ENCODE measurements at places on chromosomes 3 and 15.

DNA sequence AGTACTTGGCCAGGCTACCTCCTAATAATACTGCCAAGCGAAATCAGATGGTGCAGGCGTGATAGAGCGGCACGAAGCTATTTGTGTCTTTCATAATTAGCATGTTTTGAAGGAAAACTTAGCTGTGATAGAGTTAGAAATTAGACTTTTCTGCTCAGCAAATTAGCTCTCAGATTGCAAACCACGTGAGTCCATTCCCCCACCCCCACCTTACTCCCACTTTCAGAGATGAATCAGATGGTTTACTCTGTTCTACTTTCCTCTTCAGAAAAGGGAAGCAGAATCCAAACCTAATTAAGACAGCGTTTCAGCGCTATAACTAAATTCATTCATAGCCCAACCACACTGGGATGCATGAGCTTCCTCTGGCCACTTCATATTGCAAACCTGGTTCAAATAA, 214.6 kb downstream of the SLCO3A1 start:
- DNase-seq = no peak

DNA sequence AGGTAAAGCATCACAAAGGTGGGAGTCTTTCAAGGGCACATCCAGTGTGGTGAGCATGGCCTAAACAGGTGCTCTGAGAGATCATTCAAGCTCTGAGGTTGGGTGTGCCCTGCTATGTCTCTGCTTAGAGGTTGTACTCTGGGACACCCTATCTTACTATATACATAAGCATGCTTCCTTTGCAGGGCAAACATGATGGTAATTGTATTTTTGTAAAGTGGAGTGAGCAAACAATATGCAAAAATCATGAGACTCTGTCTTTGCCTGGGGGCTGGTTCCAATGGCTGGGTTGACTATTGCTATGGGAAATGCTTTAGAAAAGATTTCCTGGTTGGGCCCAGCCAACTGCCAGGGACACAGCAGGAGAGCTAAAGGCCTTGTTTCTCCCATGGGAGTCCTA, 315.1 kb upstream of the TLE3 start:
- no peak for DNase-seq

DNA sequence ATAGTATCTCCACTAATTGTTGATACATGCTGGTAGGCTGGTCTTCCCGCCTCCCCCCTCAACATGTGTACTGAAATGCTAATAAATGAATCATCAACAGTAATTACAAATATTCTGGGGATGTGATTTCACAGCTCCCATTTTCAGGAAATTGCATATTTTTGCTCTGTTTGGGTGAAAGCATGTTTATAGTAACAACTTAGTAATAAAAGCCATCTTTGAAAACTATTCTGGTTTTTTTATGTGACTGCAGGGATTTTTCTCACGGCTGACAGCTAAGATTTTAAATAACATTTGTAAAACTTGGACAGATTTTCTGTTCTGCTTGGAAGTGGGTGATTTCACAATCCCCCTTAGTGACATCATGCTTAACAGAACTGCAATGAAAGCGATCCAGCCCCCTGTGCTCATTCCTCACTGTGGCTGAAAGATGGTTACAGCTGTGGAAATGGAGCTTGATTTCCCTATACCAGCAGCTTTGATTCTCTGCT, 25.6 kb upstream of the FAM174B start:
- no peak for DNase-seq

- DNase-seq = peak; percentile 45
Measured at GRCh38 chr15:89496155-89497098, at the start of gene RHCG. RHCG (minus strand) TSS chr15:89496583; CDS start chr15:89496544, 39 bp downstream.

- no peak for DNase-seq
Measured at GRCh38 chr3:73575953-73576352, 48.8 kb downstream of the PDZRN3 start.

- DNase-seq = no peak
Measured at GRCh38 chr3:177689869-177690268, 492.6 kb upstream of the TBL1XR1 start.

GRCh38 chr15:26929588-26929987, 41.4 kb upstream of the GABRG3 start:
- DNase-seq = no peak

- no peak for DNase-seq
Measured at GRCh38 chr3:27720899-27721716, 1.0 kb downstream of the EOMES start.

DNA sequence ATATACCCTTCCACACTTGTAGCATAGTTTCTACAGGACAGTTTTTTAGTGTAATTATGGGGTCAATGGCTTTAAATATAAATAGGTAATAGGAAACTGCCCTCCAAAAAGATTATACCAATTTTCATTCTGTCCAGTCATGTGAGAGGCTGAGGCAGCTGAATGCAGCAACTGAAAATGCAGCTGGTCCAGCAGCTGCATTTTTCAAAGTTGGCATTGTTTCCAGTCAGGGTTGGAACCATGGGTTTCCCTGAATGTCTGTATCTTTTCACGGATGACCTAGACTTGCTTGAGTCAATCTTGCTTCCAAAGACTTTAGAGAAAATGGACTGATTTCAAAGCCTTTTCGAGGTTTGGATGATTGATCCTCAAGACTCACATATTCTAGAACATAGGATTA, 9.9 kb upstream of the KNL1 start:
- no peak for DNase-seq

- DNase-seq = no peak
Measured at GRCh38 chr3:134685929-134686802, 35.3 kb upstream of the KY start.

DNA sequence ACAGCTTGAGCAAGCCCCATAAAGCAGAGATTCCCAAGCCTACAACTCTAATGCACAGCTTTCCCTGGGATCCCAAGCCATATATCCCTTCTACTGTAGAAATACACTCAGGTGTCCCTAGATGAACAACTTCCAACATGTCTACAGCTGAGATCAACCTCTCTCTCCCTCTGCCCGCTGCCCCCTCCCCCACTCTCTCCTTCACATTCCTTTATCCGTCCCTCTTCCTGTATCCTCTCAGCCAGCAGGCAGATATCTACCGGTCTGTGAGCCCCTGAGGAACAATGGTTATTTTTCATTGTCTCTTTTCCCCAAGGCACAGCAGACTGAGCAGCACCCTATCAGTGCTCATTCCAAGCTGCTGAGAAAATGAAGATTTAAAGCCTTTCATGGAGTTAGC, 138.6 kb downstream of the SUCLG2 start:
- DNase-seq = no peak

GRCh38 chr3:57423335-57423734, 120.8 kb downstream of the DNAH12 start:
- no peak for DNase-seq

DNA sequence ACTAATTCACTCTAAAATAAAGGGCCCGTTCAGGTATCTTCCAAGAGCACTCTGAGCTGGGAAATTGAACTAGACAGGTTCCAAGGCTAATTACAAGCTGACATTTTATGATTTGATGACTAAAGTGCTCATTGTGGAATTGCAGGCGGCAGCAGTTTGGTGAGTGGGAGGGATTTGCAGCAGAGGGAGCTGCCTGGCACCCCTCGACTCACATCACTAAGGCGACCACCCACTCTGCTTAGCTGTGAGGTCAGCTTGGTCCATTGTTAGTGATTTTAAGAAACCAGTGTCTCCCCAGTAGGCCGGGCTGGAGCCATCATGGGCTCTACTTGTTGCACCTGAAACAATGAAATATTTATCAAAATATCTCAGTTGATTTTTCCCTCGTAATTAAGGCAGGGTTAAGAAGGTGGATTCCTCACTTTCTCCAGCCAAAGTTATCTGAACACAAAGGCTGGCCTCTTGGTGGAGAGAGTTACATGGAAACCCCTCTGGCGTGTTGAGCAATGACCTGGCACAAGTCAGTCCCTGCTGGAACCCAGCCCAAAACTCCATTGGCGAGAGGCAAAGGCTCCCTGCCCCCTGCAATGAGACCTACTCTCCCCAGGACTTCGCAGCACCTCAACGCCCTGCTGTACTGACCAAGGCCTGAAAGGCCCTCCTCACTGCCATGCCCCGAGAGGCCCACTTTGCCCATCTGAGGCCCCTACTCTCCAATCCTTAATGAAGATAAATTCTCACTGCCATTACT, 65.0 kb upstream of the ATP2B2 start:
- DNase-seq = no peak

DNA sequence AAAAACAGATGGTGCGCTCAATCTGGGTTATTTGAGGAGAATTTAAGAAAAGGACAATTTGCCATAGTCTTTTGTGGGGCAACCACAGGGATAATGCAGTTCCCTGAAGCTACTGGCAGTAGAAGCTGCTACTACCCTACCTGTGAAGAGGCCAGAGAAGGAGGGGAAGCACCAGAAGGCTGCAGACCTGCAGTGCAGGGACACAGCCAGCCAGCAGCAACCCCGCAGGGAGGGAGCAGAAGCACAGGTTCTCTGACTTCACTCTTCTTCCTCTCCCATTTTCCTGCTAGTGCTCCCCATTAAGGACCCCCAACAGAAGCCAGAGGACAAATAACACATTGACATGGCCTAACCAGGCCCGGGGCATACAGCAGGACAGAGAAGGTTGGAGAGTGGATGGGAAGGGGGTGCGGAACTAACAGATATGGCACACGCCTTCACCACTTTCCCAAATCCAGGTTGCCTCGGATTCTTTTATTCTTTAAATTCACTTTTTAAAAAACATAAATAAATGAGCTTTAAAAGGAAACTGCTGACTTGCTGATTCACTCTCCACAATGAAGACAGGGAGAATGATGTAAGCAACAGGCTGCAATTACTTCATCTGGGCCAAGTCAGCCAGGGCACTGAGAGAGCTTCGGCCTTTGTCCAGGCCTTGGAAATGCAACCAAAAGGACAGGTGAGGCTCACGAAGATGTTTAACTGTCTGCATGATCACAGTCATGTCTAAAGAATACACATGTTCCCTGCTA, 30.1 kb downstream of the POPDC2 start:
- no peak for DNase-seq

DNA sequence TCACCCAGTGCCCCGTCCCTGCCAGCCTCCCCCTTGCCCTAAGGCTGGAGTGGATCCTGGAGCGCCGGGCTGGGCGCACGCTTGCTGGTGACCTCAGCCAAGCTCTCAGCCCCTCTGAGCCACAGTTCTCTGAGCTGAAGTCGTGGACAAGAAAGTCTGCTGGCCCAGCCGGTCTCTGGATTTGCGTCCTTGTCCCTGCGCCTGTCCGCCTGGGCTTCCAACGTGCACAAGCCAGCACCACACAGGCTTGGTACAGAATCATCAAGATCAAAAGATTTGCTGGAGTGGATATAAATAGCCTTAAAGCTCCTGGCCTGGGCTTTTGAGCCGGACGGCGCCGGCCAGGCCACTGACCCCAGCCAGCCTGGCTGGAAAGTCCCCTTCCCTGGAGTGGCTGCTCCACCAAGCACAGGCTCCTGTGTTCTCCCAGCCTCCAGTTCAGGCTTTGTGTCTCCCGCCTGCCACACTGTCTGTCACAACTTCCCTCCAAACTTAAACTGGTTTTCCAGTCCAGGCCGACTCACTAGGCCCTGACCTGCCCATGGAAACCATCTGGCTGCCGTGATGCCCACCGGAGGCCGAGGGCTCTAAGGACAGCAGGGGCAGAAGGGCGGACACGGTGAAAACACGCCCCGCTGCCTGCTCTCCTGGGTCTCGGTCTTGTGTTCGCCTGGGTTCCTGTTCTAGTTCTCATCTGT, 156.2 kb downstream of the NUP210 start:
- DNase-seq = no peak

GRCh38 chr15:74380361-74381189, 13.1 kb upstream of the CYP11A1 start:
- no peak for DNase-seq

DNA sequence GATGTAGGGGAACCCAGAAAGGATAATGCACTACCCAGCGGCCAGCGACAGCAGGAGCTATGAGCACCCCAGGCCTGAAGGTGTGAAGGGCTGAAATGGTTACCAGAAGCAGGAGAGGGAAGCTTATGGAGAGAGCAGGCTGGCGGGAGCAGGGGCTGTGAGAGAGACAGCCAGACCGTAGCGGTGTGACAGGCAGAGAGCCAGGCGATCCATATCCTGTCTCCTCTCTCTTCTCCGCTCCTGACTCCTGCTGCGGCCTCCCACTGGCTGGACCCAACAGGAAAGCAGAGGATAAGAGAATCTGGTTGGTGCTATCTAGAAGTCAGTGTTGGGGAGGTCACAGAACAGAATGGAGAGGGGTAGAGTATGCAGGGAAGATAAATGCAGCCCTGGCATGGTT, 49.9 kb downstream of the BTD start:
- DNase-seq = no peak

DNA sequence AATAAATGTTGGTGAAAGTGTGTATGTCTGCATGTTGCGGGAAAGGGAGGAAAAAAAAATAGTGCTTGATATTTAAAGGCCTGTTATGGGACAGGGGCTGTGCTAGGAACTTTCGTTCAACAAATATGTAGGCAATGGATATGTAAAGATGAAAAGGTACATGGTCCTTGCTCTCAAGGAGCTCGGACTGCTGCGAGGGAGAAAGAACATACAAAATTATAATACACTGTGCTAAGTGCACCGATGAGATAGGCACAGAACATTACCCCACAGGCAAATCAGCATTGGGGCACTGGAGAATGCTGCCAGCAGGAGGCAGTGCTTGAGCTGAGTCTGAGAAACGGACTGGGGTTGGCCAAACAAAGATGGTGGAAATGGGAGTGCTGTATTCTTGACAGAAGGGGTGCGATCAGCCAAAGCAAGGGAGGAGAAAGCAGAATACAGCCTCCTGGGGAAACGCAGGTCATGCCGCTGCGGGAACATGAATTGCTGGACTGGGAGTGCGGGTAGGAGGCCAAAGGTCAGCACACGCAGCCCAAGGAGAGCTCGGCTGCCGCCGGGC, 649 bp downstream of the C15orf40 start:
- peak; percentile 91 for DNase-seq

DNA sequence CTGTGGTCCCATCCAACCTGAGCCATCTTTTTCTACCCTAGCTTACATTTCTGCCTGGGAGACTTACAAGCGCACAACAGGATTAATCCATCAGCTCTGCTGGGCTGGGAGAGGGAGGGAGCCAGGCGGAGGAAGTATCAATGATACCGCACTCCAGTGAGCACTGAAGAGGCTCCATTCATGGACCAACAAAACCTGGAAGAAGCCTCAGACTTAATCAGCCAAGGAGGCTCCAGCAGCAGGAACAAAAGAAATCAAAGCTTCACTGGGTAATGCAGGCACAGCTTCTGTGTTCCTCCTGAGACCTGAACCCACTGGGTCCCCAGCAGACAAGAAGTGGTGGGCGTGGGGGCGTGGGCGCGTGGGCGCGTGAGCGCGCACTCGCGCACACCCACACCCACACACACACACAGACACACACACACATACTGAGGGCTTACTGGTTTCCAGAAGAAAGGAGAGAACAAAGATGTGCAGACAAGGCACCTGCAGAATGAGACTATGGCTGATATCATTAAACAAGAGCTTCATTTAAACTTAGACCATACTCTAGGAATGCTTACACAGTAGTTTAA, 87.0 kb upstream of the BOC start:
- no peak for DNase-seq

- no peak for DNase-seq
Measured at GRCh38 chr15:45457220-45457619, 65.3 kb downstream of the SLC30A4 start.

- DNase-seq = no peak
Measured at GRCh38 chr15:36347272-36347858, 232.1 kb upstream of the CDIN1 start.
